Inflammatory macrophage treated with lipopolysaccharide for 4 hours (primary cell): ENCODE measurements at places on chromosomes 16 and 17.
A peak's percentile ranks its signal among the peaks of the same experiment; 100 is the strongest.

GRCh38 chr17:66548158-66548557, 245.7 kb downstream of the PRKCA start:
- DNase-seq = no peak

DNA sequence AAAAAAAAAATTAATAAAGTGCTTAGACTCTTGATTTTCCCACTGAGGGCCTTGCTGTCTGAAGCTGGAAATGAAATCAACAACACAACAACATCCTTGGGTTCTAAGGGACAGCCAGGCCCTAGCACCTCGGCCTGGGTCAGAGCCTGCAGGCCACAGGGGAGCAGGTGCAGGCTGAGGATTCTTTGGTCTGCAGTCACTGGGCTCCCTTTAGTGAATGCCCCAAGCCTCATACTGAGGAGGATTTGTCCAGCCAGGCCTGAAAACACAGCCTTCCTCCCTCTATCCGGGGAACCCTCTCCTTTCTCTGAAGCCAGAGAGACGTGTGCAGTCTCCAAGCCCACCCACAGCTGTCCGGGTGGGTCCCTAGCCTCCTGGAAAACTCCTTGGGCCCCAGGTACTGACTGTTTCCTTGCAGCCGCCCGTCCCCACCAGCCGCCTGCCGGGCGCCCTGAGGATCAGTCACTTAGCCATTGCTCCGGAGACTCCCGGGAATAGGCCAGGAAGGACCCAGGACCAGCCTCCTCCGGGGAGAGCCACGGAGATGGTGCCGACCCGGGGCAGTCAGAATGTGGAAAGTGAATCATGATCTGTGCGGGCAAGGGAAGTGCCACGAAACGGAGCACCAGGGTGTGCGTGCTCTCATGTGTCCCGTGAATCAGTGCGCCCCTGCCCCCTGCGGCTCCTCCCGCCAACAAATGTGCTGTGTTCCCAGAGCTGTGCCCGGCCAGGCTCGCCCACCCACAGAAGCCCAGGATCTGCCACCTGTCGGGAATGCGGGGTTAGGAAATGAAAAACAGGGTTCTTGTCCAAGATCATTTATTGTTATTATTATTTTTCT, 91.0 kb downstream of the RTN4RL1 start:
- DNase-seq = no peak

GRCh38 chr16:7057458-7057857, 275.2 kb upstream of the RBFOX1 start:
- no peak for DNase-seq

DNA sequence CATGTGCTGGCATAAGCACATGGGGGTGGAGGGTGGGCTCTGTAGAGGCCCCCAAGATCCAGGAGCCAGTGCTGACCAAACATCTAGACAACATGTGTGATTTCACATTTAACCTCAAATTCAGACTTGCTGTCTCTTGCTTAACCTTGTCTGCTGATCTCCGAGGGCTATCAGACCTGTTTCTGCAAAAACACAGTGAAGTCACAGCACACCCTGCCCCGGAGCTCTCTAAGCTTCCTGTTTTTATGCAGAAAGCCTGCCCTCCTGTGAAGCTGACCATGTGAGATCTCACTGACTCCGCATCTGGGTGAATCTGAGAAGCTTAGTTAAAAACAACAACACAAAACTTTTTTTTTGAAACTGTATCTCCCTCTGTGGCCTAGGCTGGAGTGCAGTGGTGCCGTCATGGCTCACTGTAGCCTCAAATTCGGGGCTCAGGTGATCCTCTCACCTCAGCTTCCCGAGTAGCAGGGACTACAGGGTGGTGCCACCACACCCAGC, 6.6 kb upstream of the DPEP2 start:
- DNase-seq = peak; percentile 96

DNA sequence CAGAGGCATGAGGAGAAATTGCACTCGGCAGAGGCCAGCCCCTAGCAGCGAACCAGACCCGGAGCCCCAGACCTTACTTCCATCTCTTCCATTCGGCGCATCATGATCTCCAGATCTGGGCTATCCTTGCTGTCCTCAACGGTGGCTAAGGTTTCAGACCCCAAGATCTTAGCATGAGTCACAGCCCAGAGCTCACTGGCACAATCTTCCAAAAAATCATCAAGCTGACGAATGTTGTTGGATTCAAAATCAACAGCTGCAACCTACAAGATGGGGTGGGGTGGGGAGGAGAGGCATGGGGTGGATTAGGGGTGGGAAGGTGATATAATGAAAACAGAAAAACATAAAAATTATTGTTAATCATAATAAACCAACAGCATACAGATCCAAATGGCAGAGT, 39.7 kb upstream of the PITPNM3 start:
- DNase-seq = no peak

DNA sequence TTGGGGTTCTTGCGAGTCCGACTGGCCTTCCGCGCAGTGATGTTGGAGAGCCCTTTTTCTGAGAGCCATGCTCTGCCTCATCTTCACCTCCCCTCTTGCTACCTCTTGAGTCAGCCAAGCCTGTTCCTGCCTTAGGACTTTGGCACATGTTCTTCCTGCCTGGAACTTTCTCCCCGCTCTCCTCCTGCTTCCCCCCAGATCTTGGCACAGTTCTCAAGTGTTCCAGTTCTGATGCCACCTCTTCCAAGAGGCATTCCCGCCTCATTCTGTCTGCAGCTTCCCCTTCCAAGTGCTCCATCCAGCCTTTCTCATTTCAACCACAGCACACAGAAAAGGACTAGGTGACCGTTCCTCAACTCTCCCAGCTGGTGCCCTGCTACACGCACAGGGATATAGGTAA, 7.7 kb downstream of the AKAP1 start:
- DNase-seq = no peak

DNA sequence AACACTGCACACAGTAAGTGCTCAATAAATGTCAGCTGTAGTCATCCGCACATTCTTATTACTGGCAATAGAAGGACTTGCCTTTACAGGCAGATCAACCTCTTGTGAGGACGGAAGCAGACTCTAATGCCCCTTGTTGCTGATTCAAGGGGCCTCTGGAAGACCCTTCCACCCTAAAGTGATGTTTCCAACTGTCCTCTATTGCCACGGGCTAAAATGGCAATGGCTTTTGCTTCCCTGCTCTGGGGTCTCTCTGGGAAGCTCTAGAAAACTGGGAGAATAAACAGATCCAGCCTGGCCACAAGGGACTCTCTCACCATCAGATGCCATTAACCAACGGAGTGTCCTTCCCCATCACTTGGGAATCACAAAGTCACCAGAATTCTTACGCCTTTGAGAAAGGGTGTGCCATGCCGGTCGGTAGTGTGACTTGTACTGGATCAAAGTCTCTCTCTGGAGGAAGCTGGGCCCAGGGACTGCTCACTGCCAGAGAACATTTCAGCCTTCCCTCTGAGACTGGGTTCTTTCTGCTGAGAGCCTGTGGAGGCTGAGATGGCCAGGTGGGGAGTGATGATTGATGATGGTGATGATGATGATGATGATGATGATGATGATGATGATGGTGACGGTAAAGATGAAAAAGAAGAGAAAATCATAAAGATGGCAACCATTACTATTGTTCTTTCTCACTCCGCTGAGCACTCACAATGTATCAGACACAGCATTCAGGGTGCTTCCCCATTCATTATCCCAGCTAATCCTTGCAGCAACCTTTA, 146.8 kb downstream of the CYLD start:
- no peak for DNase-seq

GRCh38 chr16:53866520-53866919, 162.6 kb downstream of the FTO start:
- no peak for DNase-seq

DNA sequence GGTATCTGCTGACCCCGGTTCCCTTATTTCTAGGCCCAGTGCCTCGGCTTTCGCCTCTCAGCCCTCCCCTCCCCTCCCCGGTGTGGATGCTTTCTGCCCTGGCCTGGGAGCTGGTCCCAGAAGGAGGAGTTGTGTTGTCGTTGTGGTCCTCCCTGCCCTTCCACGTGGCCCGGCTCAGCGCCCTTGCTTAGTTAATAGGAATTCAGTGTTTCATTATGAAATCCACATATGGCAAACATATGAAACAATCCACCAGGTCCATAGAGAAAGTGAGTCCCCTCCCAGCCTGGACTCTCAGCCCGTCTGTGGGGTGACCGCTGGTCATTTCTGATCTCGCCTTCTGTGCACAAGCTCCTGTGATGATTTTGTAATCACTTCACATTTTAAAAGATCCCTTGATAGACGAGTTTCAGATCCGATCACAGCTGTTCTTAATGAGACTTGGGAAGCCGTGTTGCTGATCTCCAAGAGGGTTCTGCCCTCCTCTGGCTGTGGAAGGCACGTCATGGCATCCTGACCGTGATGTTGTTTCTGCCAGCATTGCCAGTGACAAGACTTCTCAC, 112.1 kb downstream of the BANP start:
- no peak for DNase-seq

- peak; percentile 1 for DNase-seq
These were observed 362.6 kb downstream of the CNTNAP4 start for GRCh38 chr16:76639685-76640289.

DNA sequence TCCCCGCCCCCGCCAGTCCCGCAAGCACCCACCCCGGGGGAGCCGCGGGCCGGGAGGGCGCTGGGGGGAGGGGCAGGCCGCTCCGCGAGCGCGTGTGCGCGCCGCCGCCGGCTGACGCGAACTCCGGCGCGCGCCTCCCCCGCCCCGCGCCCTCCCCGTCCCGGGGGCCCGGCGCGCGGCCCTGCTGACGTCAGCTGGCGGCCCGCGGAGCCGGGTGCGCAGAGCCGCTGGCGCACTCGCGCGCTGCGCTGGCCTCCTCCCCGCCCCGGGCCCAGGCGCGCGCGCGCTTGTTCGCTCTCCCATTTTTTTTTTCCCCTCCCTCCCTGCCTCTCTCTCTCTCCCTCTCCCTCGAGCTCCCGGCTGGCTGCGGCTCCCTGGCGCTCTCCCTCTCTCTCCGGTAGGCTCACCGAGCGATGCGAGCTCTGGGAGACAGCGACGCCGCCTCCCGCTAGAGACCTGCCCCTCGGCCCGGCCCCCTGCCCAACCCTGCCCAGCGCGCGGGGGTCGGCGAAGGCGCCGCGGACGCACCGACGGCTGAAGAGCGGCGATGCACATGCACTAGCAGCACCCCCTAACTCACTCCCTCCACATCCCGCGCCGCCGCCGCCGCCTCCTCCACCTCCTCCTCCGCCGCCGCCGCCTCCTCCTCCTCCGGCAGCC, at the start of gene GNAO1:
TSS of gene GNAO1 (plus strand) at position 334 of the 660 bp plus-strand sequence. CDS start 747 bp downstream, outside the sequence.
- peak; percentile 45 for DNase-seq

DNA sequence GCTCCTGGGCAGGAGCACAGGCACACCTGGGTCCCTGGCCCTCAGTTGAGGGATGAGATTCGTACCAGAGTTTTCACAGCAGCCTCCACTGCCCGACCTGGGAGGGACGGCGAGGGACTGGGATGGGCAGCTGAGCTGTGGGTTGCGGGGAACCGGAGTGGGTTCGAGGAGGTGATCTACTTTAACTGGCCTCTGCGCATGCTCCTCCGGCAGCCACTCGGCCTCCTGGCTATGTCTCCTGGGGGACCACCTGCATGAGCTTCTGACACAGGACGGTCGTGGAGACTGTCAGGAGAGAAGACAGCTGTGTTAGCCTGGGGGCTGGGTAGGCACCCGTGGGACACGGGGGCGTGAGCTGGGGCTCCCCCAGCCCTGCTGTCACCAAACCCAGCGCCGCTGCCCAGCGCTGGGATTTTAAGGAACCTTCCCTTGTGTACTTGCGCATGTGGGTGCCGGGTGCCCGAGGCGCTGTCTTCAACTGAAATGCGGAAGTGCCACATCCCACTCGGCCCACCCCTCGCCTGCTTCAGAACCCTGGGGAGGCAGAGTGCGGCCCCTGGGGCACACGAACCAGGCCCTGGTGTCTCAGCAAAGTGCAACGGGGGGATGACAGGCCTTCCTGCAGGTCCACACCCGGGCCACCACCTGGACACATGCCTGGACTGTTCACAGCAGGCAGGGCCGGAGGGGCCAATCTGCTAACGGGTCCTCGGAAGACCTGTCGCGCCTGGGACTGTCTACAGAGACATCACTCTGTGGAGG, 36.4 kb downstream of the SLC7A5 start:
- DNase-seq = peak; percentile 64

GRCh38 chr17:78400581-78401240, 22.3 kb downstream of the PGS1 start:
- no peak for DNase-seq

DNA sequence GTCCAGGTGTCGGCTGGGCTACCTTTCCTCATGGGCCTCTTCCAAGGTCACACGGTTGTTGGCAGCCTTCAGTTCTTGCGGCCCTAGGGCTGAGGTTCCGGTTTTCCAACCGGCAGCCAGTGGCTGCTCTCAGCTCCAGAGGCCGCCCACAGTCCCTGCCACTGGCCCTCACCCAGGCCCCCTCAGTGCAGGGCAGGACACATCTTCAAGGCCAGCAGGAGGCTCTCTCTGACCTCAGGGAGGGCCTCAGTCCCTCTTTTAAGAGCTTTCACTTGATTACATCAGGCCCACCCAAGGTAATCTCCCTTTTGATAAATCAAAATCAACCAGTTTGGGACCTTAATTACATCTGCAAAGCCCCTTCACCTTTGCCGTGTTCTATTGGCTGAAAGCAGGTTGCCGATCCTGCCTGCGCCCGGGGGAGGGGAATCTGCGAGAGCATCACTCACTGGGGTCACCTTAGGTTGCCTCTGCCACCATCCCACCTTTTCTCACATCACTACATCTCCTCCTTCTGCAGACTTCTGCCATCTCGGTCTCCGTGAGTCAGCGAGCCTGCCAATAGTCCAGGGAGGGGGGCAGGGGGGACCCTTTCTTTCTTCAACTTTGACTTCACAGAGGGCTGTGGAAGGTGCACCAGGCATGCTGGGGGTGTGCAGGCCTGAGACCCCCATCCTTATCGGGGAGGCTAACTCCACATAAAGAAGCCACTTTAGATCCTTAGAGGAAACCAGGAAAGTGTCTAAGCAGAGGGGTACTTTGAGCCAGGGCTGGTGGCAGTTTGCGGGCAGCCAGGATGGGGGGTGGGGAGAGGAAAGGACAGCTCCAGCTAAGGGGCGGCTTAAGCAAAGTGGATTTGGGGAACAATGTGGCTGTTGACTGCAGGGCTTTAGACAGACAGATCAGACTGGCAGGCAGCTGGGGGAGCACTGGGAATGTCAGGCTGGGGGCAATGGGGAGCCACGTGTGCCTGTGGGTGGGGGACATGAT, 28.8 kb upstream of the NXPH3 start:
- no peak for DNase-seq

- DNase-seq = no peak
These were observed 316.9 kb downstream of the HAPSTR1 start for GRCh38 chr16:9408297-9408878.

DNA sequence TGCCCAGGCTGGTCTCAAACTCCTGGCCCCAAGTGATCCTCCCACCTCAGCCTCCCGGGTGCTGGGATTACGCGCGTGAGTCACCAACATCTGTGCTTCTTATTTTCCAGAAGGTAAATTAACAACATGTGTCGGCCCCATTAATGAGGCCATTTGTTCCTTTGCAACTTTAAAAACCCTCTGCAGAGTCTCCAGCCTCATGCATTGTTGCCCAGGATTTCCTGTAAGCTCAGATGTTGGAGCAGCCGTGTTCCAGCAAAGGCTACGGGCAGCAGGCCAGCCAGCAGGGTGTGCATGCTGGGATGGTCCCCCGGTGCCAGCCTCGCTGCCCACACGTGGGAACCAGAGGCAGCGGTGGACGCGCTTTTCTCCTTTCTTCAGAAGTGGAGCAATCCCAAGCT, 19.1 kb upstream of the HEXD start:
- no peak for DNase-seq

- no peak for DNase-seq
These were observed 936.1 kb upstream of the SOX9 start for GRCh38 chr17:71184716-71185115.

- DNase-seq = no peak
These were observed 24.5 kb downstream of the FCSK start for GRCh38 chr16:70478912-70479341.
